AML-193 (cell line): ENCODE measurements at places on chromosomes 5 and 9.

- DNase-seq, result no peak
Observed at GRCh38 chr5:108620516-108620915, 127.2 kb upstream of the FER start.

- no peak for DNase-seq
Observed at GRCh38 chr5:74552101-74552500, 88.4 kb downstream of the ENC1 start.

GRCh38 chr9:121809356-121810050, 158.1 kb downstream of the DAB2IP start:
- no peak for DNase-seq

- no peak for DNase-seq
Observed at GRCh38 chr9:108536836-108537601, 318.8 kb downstream of the ACTL7B start.

DNA sequence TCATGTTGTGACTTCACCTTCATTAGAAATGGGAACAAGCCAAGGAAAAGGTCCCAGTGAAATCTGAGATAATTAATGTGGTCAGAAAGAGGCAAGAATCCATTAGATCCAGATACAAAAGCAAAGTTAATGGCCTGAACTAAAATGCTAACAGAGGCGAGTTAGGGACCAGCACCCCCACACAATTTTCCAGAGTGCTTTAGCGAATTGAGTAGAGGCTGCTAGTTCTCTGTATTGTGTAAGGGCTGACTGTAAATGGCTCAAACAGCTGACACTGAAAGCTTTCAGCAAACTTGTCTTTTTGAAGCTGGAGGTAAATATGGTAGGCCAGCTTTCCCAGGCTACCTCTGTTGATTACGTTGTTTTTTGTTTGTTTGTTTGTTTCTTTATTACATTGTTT, 75.5 kb downstream of the CSNK1A1 start:
- no peak for DNase-seq

DNA sequence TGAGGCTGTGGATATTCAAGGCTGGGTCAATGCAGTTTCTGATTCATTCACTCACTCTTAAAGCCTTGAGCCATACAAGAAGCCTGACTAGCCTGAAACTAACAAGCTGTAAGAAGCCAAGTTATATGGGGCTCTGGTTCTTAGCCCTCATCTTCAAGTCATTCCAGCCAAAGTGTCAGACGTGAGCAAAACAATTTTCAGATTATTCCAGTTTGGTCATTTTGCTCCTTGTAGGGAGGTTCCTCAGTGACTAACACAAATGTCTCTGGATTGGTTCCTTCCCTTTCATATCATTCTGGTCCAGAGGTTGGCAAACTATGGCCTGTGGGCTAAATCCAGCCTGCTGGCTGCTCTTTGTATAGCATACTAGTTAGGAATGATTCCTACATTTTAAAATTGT, 12.5 kb upstream of the SHOC1 start:
- no peak for DNase-seq

GRCh38 chr5:142671801-142672200, 14.1 kb downstream of the FGF1 start:
- no peak for DNase-seq

- no peak for DNase-seq
Observed at GRCh38 chr5:21818370-21818720, 1034.8 kb downstream of the CDH12 start.

- no peak for DNase-seq
Observed at GRCh38 chr9:131524665-131525315, 6.3 kb downstream of the UCK1 start.

- peak; percentile 24 for DNase-seq
Observed at GRCh38 chr5:53008751-53009150, 19.6 kb downstream of the ITGA2 start.

DNA sequence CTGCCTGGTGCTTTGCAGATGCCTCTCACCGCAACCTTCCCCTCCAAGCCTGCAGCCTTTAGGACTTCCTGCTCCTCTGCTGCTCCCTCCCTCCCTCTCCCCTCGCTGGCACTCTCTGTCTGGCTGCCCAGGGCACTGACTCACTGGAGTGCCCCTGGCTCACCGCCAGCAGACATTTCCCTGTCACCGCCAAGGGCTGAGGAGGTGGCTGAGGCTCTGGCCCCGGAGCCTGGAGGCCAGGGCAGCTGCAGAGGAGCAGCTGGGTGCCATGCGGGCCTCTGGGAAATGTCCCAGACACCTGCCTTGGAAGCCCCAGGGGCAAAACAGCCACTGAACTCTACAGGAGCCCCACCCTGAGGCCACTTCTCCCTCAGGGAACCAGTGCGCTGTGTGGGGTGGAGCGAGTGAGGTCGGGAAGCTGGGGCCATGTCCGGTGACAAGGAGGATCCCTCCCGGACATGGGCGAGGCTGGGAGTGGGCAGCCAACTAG, 53.4 kb downstream of the TENT4A start:
- peak; percentile 85 for DNase-seq

DNA sequence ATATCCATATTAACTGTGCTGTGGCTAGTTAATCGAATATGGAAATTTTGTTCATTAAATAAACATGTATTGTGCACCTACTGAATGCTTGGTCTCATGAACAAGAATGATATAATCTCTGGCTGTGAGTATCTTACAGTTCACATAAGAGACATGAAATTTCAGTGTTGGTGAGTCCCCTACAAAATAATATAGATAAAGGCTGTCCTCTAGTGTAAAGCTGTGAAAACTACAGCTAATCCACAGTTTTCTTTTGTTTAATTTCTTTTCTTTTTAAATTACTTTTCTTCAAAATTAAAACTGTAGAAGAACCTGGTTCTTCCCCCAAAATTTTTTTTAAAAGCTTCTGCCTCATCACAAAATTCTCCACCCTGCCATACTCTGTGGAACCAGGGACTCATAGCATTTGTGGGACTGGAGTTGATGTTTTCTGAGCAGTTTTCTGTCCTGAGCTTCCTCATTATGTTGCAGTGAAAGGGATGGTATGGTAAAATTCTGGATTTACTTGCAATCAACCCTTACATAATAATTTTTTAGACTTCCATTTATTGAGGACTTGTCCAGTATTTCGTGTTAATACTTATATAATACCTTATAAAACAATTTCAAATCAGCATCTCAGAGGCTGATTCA, 135.0 kb downstream of the STK32A start:
- peak; percentile 20 for DNase-seq

- DNase-seq, result no peak
Observed at GRCh38 chr5:32833127-32833526, 122.0 kb downstream of the NPR3 start.

GRCh38 chr9:70639853-70640814, 225.7 kb upstream of the KLF9 start:
- peak; percentile 21 for DNase-seq

GRCh38 chr5:751496-751895, 33.0 kb downstream of the ZDHHC11B start:
- DNase-seq, result no peak

GRCh38 chr9:2923766-2924379, 80.0 kb upstream of the PUM3 start:
- DNase-seq, result no peak

DNA sequence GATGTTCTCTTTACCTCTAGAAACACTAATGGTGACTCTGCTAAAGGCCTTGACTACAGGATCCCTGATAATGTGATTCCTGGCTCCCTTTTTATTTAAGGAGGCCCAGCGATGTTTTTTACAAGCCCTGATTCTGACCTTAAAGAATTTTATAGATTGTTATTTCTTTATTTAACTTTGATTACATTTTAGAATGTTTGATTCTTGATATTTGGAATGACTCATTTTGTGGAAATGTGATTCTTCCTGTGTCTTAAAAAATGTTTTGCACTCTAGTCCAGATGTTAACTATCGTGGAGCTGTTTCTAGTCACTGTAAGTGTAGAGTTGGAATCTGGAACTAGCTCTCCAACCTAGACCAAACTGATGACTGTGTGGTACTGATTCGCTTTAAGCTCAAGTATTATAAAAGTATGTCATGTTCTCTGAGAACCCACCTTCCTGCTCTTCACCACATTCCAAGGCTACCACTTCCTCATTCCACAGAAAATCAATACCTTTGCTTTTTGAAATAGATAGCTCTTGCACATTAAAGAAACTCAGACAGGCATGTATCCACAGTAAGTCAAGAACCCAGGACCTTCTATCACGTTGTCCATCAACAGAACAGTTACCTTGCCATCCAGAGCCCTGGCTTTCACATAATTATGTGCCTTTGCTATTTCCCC, 65.2 kb downstream of the JMY start:
- DNase-seq, result no peak

- DNase-seq, result no peak
Observed at GRCh38 chr9:108603141-108603540, 252.6 kb downstream of the ACTL7B start.

GRCh38 chr9:87890837-87891236, 8.2 kb downstream of the SPATA31E1 start:
- DNase-seq, result no peak

GRCh38 chr5:74517700-74518099, 122.8 kb downstream of the ENC1 start:
- no peak for DNase-seq
